Liver (tissue), 10 donors: ENCODE measurements at places on chromosomes 3 and 15. TPM values are rescaled to one million over a fixed set of nuclear protein-coding genes. Genes with fewer than 3 reads are reported as not detected.

The ARHGEF26 gene
- 27.9 TPM for total RNA-seq

DNA sequence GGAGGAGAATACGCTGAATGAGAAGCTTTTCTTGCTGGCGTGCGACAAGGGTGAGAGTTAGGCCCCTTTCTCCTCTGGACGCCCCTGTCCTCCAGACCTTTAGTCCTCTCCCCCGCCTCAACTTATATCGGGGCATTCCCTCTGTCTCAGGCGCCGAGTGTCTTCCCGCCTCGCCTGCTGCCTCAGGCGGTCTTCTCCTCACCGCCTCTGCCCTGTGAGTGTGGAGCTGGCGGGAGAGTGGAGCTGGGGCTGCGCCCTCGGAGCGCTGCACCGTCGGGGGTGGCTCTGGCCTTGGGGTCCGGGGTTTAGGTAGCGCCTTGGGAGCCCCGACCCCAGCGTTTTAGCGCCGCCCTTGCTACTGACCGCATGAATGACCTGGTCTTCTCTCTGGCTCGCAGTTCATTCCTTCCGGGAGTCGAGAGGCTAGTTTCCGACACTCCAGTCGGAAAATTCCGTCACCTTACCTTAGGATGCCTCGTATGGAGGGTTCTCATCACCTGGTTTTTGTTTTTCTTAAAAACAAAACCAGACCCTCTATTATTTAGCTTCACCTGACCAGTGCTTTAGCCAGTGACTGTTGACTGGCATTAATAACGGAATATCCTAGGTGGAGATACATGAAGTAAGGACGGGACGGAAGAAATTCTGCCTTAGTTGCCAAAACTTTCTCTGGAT is 985 bp downstream of the TRPC1 start:
- H3K27me3 ChIP-seq = peaks cover 9% of the 10 kb centered on the region
- peaks cover 12% of the 10 kb centered on the region for H3K4me1 ChIP-seq
- H3K4me3 ChIP-seq = no peak overlapping the region
- H3K36me3 ChIP-seq = no peaks in the 10 kb centered on the region

The PLS1 gene
- 21.9 TPM for total RNA-seq

The IL17RD gene
- total RNA-seq = 0.47 TPM

DNA sequence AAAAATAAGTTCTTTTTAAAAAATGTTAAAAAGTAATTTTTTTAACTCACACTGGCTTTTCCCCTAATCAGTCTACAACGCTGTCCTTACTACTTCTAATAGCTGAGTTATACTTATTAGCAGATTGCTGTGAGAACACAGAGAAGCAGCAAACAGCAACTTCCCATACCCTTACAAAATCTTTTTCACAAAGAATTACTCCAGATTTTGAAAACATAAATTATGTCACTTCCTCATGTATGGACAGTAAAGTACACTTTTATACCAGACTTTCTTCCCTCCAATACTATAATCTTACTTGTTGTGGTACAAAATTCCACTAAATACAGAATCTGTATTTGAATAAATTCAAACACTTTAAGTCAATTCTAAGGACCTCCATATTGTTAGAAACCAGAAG is 2.1 kb downstream of the PHC3 start:
- no peak for DNase-seq
- no peaks in the 10 kb centered on the region for H3K4me1 ChIP-seq
- H3K27me3 ChIP-seq = no peaks in the 10 kb centered on the region
- peak overlapping the region; percentile 86 for H3K27ac ChIP-seq
- H3K36me3 ChIP-seq = peaks cover 24% of the 10 kb centered on the region

The ZDHHC19 gene
- 0.59 TPM for total RNA-seq

DNA sequence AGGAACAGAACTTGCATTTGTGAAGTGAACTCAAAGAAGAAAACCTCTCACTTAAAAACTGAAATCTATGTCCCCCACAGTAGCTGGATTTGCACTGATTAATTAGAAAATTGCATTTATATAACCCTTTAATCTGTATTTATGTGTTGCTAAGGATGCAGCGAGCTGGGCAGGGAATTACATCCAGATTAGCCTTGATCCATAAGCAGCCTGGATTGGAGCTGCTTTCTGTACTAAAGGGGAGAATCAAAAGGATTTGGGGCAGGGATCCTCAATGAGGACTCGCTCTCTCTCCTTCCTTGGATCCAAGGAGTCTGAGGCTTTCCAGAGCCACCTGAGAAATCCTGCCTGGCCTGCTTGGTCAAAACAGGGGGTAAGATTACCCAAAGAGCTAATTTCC is 125.9 kb downstream of the TLE3 start:
- no peaks in the 10 kb centered on the region for H3K36me3 ChIP-seq
- H3K27me3 ChIP-seq = peaks cover 7% of the 10 kb centered on the region
- no peaks in the 10 kb centered on the region for H3K4me1 ChIP-seq
- no peak for DNase-seq
- H3K27ac ChIP-seq = no peak overlapping the region
- no peak overlapping the region for H3K4me3 ChIP-seq

GRCh38 chr15:76360416-76360815 is 23.8 kb downstream of the ISL2 start:
- no peak overlapping the region for H3K27ac ChIP-seq
- H3K27me3 ChIP-seq = no peaks in the 10 kb centered on the region
- H3K4me3 ChIP-seq = no peak overlapping the region
- H3K4me1 ChIP-seq = no peaks in the 10 kb centered on the region
- no peak for DNase-seq
- H3K36me3 ChIP-seq = no peaks in the 10 kb centered on the region

The GRM7 gene
- 0.33 TPM for total RNA-seq

DNA sequence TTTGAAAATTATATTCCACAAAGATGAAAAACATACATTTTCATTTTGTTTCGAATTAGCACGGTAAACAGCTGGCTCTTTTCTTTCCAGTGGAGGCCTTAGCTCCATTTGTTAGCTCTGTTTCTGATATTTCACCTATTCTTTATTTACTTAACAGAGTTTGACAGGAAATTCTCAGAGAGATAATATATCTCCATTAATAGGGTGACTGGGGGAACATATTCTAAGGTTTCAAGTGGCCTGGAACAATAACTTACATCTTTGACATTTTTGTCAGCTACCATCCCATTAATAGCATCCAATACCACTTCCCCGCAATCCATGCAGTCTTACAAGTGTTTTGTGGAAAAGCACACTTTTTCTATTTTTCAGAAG is 577.6 kb upstream of the MDFIC2 start:
- H3K36me3 ChIP-seq = no peaks in the 10 kb centered on the region
- no peaks in the 10 kb centered on the region for H3K4me1 ChIP-seq
- H3K27me3 ChIP-seq = no peaks in the 10 kb centered on the region
- no peak overlapping the region for H3K4me3 ChIP-seq
